ENCODE measurements at places on chromosomes 13 and 19.

DNA sequence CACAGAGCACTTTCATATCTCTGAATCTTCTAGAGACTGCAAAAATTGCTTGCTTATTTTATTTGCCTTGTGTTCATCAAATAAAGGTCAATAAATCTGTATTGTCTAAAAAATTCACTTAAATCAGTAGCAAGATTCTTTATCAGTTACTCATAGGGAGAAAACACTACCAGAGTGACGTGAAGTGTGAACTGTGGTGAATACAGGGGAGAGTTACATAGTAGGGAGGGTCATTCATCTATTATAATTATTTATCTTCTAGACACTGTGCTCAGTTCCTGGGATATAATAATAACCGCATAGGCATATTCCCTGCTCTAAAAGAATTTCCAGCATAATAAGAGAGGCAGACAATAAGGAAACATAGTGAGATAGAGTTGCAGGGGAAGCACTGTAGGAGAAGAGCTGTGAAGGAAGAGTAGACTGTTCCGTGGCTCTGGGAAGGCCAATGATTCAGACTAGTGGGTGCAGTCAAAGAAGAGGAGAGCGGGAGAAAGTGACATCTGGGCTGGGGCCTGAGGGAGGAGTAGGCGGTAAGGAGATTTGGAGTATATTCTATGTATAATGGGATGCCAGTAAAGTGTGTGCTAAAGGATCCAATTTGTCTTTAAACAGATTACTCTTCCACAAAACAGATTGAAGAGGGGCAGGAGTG, 84.0 kb upstream of the TDRD3 start:
- no peak for DNase-seq

- no peak for DNase-seq
Measured at GRCh38 chr13:100506154-100506553, 82.4 kb downstream of the GGACT start.

DNA sequence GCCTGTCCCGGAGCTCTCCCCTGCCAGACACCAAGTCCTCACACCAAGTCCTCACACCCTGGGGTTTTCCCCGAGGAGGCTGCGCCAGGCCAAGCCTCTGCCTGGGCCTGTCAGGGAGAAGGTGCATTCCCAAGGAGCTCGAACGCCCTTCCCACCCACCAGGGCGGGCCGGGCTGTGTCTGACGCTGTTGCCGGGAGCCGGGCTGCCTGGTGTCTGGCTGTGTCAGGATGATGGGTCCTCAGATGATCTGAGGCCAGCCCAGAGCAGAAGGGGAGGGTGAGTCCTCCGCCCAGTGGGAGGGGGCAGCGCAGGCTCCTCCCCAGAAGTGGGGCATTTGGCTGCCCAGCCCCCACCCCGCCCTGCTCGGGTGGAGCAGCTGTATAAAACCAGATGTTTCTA, 2.3 kb upstream of the HAS1 start:
- no peak for DNase-seq

DNA sequence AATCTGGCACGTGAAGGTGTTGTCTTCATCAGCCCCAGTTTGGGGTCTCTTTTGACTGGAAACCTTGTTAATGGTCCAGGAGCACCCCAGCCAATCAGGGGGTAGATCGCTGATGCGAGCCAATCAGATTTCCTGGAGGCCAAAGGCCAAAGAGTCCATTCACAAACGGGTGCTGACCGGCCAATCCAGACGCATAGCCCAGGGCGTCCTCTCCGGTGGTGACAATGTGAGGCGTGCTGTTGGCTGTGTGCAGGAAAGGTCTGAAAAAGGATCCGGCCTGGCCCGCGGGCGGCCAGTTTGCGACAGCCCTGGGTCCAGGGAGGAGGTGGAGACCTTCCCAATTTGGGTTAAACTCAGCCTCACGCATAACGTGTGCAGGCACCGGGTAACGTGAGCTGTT, 3.1 kb downstream of the MAST3 start:
- DNase-seq: no peak

DNA sequence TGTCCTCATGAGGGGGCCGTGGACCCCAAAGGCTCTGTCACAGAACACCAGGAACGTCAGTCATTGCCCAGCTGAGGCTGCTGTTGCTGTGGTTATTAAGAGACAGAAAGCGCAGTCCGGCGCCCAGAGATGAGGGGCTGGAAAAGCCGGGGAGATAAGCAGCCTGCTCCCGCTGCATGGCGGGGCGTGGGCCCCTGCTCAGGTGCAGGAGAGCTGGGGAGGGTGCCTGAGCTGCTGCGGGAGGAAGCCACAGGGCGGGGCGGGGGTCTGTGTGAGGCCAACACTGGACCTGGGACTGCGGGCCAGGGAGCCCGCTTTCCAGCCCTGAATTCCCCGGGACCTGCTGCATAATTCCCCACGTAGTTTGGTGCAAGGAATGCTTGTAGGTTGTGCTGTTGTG, 11.3 kb downstream of the SOX1 start:
- DNase-seq: no peak

GRCh38 chr13:100128838-100129237, 39.9 kb downstream of the PCCA start:
- DNase-seq: no peak

Measured in RKO (cell line).